ENCODE measurements at places on chromosomes 2 and 18.

DNA sequence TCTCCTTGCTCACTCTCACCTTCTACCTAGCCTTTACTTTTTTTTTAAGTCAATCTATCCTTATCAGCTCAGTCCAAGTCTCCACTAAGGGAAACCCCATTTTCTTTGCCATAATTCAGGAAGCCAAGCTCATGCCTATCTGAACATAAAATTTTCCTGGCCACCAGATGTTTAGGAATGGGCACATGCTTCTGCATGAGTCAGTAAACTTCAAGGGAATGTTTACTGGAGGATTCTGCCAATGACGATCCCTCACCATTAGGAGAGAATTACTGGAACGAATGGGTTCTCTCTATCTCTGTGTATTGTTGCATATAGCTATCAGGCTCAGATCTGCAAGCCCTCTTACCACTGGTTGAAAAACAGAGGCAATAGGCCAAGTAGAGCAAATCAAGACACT is 731.7 kb upstream of the ZNF804A start:
- no peak for DNase-seq

GRCh38 chr2:23767876-23768621 is 158.9 kb downstream of the ATAD2B start:
- DNase-seq = no peak

GRCh38 chr2:127415593-127416505 is 2.4 kb upstream of the PROC start:
- DNase-seq = peak; percentile 47

DNA sequence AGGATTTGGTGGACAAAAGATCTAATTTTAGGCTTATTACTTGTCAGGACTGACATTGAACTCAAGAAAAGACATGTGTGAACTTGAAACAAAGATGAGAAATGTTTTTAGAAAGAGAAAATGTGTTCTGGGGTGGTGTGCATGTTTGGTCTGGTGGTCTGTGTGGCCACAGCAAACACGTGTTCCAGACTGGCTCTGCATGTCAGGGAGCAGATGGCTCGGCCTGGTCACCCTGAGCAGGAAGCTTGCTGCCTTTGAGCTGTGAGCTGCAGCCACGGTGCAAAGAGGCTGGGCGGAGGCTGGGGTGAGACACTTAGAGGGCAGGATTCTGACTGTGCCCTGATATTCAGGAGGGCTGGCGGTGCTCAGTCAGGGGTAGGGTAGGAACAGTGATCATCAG is 186.1 kb downstream of the CTIF start:
- no peak for DNase-seq

DNA sequence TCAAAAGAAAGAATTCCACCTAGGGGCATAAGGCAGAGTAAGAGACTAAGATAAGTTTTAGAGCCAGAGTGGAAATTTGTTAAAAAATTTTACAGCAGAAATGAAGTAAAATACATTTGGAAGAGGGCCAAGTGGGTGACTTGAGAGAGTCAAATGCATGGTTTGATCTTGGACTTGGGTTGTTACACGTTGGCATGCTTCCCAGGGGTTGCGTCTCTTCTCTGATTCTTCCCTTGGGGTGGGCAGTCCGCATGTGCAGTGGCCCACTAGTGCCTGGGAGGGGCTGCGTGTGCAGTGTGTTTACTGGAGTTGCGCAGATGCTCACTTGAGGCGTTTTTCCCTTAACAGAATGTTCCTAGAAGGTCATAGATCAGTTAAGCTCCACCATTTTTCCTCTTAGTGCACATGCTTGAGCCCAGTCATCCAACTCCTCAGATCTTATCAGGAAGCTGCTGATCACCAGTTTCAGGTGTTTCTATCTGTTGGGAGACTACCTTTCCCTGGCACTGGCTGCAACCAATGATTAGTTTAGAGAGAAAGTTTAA is 13.1 kb downstream of the SEH1L start:
- peak; percentile 75 for DNase-seq

DNA sequence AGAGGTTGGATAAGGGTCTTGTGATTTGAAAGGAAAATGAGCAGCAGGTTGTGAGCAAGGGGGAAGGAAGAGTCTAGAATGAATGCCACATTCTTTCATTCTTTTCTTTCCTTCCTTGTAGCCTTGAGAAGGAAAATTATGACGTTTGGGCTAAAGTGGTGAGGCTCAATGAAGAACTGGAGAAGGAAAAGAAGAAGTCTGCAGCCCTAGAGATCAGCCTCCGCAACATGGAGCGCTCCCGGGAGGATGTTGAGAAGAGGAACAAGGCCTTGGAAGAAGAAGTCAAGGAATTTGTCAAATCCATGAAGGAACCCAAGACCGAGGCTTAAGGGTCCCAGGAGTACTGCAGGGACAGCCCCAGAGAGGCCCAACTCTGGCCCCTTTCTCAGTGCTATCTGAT is 45.3 kb downstream of the BMP10 start:
- no peak for DNase-seq

DNA sequence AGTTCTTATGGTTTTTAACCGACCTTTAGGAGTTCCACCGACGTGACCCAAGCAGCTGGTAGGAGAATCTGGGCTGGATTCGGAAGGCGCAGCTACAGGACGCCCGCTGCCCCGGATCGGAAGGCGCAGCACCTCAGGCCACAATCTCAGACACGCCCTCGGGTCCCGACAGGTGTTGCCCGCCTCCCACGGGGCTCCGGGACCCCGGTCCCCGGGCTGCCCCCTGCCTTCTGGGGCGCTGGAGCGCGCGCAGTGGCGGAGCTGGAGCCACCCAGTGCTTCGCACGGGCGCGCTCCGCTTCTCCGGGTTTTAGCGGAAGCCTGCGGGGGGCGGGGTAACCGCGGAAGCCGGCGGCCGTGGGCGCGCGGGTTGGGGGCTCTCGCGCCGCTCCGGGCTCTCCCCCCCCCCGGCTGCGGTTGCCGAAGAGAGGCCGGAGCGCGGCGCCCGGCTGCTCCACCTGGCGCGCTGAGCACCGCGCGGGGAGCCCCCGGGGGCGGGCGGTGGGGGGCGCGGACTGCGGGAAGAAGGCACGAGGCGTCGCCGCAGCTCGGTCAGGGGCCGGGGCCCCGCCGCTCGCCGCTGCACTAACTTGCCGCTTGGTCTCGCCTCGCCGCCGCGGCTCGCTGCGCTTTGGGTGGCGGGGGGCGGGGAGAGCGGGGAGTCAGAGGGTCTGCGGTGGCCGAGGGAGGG is 718.8 kb downstream of the DPP10 start:
- DNase-seq = no peak

GRCh38 chr18:7301094-7301493 is 70.2 kb downstream of the LRRC30 start:
- no peak for DNase-seq

GRCh38 chr18:47990981-47991380 is 60.5 kb upstream of the SMAD2 start:
- DNase-seq = no peak

DNA sequence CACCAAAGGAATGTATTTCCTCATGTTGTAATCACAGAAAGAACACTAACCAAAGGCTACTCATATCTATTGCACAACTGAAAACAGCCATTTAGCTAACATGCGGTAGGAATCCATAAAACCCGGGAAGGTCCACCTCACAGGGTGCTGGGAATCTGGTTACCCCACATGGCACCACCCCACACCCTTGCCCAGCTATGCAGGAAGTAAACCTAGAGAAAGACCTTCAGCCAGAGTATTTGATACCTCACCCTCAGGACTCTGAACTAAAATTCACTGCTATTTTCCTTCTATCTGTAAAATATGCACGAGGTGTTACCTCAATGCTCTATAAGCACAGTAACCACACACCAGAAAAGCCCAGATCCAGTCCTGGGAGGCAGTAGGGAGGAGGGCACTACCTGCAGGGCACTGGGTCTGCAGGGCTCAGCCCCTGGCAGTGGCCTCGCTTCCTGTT is 45.8 kb downstream of the PTPN2 start:
- DNase-seq = peak; percentile 7

DNA sequence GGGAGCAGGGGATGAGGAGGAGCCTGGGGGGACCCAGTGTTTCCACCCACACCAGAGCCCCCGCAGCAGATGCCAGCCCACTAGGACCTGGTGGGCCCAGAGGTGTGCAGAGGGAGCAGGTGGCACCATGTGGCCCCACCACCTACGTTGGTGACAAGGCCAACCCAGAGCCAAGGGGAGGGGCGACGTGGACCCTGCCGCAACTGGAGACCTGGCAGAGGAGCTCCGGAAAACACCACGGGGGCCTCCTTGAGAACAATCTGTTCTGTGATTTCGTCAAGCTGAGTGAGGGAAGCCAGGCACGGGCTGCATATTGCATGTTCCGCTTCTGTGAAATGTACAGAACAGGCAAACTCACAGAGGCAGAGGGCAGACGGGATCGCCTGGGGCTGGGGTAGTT is 49.1 kb upstream of the GPC1 start:
- DNase-seq = no peak

DNA sequence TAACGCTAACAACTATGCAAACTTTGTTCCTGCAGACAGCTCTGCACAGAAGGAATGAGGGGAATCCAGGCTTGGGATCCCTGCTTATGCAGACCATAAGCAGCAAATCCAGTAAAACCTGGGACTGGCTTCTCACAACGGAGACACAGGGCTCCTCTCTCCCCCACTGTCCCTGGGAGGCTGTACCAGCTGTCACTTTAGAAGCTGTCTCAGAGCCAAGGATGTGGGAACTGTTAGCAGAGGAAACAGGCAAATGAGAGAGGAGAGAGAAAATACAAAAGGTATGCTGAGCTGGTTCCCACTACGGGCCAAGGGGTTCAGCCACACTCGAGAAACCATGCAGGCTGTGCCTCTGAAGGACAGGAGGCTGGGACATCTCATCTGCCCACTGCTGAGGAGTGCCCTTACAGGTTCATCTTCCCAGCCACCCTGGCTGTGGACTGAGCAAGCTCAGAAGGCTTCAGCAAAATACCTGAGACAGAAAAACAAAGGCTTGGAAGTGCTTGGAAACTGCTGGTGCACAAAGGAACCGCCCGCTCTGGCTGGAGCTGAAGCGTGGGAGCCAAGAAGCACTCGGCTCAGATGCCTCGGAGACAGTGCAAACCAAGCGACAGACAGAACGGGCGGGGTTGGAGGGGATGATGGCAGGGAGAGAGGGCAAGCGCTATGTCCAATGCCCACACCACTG is 72.5 kb downstream of the FAM210A start:
- no peak for DNase-seq

DNA sequence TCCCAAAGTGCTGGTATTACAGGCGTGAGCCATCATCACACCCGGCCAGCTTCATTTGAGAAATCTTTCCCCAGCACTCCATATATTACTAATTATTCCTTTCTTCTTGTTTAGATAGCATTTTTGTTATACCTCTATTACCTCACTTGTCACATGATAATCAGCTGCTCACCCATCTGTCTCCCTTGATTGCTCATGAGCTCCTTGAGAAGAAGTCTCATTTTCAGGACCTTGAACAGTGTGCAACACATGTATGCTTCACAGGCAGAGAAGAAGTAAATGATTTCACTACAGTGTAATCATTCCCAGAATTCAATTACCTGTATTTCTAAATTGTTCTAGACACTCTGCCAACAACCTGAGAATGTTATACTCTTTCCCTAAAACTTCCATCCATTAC is 6.2 kb downstream of the PAIP2B start:
- DNase-seq = no peak

GRCh38 chr2:96508521-96509113 is 3.5 kb upstream of the NEURL3 start:
- no peak for DNase-seq

- DNase-seq = no peak
Observed at GRCh38 chr2:18132697-18133096, 254.2 kb downstream of the KCNS3 start.

DNA sequence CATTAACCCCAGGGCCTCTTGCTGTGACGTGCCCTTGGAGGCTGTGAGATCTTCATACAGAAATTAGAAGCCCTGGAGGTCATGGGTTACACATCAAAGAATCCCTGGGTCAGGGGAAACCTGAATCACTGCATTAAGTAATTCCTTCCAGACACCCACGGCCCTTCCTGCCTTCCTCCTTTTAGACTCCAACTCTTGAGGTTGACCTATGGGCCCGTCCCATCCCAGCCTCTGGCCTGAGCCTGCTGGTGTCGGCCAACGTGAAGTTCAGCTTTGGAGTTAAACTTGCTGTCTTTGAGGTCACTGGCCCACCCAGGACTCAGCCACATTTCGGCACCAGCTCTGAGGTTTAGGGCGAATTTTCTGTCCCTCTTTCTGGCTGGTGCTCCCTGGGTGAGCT is 198.3 kb downstream of the ACKR3 start:
- no peak for DNase-seq

GRCh38 chr18:48715711-48716361 is 177.0 kb downstream of the CTIF start:
- DNase-seq = peak; percentile 12

GRCh38 chr18:12283666-12284065 is 24.4 kb upstream of the TUBB6 start:
- DNase-seq = peak; percentile 59

DNA sequence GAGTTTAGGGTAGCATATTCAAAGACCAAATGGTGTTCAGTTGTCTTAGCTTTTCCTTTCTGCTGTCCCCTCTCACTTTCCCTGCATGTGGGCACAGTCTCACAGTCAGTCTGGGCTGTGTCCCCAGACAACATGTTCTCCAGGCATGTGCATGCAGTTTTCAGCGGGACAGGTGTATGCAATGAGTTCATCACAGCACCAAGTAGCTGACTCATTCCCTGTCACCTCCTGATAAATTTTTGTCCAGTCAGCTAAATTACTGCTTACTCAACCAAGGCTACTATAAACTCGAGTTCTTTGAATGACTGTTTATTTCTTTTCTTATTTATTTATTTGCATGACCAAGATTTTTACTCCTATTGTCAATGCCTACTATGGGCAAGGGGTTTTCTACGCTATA is 148.8 kb upstream of the CDH19 start:
- no peak for DNase-seq

DNA sequence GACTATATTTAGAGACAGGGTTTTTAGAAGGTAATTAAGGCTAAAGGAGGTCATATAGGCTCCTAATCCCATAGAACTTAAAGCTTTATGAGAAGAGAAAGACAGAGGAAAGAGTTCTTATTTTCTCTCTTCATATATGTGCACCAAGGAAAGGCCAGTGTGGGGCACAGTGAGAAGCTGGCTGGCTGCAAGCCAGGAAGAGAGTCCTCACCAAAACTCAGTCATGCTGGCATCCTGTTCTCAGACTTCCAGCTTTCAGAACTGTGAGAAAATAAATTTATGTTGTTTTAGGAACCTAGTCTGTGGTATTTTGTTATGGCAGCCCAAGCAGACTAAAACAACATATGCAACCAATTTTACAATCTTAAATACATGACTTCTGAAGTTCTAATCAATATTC is 31.5 kb upstream of the ATIC start:
- no peak for DNase-seq

- DNase-seq = no peak
Observed at GRCh38 chr2:219042750-219043149, 1.4 kb upstream of the CFAP65 start.

GRCh38 chr18:6639305-6639704 is 90.2 kb upstream of the ARHGAP28 start:
- DNase-seq = no peak

DNA sequence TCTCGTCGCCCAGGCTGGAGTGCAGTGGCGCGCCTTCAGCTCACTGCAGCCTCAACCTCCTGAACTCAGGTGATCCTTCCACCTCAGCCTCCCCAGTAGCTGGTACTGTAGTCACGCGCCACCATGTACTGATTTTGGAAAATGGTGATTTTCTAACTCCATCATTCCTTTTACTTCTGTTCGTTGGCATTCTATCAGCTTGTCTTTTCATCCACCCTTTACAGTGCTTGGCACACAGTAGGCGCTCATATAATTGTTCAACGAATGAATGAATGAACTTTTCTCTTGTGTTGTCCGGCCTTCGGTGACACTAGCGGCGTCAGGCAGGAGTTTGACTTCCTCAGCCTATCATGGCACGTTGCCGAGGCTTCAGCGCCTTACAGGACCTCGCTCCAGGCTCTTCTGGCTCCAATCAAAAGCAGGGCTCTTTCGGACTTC is 373 bp upstream of the MTHFD2 start:
- DNase-seq = peak; percentile 99

- DNase-seq = no peak
Observed at GRCh38 chr2:150627526-150627925, 140.1 kb upstream of the RND3 start.

All from hematopoietic multipotent progenitor cell treated with erythropoietin and hydrocortisone succinate and interleukin-3 and kit ligand, for 8 days (in vitro differentiated cells).